ENCODE measurements at places on chromosomes 3 and 15.

DNA sequence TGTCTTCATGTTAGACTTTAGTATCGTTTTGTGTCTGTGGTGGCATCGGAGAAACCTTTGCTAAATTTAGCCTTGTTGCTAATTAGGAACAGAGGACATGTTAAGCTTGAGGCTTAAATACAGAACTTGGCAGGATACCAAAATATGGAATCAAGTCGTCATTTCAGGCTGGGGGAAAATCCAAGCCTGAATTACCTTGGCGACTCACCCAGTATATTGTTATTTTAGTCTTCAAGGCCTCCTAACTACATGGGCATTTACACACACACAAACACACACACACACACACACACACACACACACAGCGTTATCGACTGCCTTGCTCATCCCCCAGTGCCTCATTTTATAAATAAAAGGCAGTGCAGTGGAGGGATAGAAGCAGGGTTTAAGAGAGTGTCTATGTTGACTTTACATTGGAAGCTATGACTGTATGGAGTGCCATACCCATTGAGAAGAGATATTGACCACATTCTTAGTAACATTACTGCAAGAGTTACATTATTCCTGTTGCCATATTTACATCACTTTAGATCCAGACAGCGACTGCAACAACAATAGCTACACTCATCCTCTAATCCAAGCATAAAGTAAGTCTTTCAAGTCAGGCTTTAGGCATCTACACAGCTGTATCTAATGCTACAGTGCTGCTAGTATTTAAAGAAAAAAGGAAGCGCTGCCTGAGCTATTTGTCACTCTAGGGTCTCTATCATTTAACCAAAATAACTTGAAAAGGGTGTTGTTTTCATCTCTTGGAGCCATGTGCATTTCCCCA is 210.8 kb upstream of the SEMA6D start:
- peak; percentile 33 for DNase-seq

DNA sequence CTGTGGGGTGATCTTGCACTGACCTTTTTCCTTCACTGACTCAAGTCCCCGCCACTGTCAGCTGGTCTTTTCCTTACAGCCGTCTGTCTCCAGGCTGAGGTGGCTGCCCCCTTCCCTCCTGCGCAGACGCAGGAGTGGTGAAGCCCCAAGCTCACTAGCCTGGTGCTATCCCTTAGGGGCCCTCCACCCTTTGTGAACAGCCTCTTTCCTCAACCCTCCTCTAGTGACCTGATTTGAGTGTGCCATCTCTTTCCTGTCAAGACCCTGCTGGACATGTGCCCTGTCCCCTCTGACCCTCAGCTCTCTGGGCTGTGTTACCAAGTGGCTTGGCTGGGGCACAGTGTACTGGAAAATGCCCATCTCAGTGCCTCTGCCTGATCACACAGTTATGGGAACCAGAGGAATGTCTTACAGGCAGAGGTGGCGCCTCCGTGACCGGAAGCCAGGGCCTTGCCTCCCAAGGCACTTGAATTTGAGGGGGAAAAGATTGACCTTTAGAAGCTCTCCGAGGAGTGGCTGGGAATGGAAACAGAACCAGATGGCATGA is 8.7 kb downstream of the KBTBD13 start:
- DNase-seq: no peak

DNA sequence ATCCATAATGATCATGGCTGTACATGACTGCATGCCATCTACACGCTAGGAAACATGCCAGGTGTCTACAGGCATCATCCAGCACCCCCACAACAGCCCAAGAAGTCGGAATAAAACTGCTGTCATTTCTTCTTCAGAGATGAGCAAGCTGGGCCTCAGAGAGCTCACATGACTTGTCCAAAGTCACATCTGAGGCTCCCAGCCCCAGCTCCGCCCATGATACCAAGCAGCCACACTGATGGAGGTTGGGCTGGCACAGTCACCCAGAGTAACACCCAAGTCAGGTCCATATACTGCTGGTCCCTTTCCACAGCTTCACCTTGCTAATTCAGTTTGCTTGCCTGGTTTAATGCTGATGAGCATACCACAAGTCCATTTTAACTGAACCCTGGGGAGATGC is 116.6 kb downstream of the SEC22A start:
- DNase-seq: no peak

DNA sequence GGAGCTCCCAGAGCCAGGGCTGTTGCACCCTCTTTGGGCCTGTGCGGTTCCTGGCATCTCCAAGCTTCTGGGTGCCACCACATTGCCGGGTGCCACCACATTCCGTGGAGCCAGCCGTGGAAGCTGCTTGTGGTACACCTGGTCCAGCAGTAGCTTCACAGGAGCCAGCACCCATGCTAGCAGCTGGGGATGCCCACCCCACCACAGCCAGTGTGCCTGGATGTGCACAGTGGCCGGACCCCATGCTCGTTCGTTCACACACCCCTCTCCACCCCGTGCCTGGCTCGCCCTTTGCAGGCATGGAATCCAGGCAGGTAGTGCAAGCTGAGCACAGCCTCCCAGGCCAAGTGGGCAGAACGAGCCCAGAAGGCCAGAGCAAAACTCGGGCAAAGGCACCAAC is 1029.8 kb upstream of the GBE1 start:
- no peak for DNase-seq

DNA sequence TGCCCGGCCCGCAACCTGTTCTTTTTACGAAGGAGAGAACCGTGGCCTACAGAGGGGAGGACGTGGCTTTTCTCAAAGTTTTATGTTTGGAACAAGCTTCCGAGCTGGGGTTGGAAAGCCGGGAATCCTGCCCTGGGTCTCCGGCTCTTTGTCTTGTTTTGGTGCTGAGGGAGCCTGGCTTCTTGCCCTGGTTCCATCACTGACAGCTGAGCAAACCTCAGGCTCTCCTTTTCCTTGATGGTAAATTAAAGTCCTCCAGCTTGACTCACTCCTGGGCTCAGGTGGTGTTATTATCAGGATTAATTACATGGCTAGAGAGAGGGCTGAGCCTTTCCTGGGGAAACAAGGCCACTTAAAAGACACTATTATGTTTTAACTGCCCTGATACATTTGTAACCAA is 289.5 kb upstream of the RGMA start:
- no peak for DNase-seq

DNA sequence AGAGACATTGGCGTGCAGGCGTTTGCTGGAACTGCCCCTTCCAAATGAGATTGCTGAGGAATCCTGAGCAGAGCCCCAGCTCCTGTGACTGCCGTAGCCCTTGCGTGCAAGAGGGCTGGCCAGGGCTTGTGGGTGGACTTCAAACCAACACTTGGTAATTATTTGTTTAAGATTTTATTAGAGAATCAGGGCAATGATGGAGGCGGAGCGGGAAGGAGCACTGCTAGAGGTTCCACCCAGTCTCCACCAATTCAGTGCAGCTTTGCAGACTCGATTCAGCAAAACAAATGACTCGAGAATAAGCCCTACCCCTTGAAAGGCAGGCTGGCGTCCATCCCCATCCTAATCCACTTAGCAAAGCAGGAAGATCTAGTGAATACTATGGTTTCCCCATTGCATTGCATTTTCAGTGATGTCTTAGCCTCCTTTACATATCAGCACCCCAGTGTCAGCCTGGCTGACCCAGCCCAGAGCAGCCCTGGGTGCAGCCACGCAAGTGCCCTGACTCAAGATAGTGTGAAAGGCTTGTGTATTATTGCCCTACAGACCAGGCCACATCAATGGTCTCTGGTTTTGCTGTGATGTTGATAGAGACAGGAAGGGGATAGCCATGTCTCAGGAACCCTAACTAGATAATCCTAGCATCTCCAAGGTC is 26.0 kb downstream of the GLDN start:
- DNase-seq: no peak

- DNase-seq: peak; percentile 83
Observed at GRCh38 chr3:179604321-179605078, at the start of the genes MRPL47 and NDUFB5. Gene MRPL47 (minus strand): TSS chr3:179604638. CDS start chr3:179604624, 14 bp downstream. Gene NDUFB5 (plus strand): TSS chr3:179604794. CDS start chr3:179604816, 22 bp downstream.

- no peak for DNase-seq
Observed at GRCh38 chr15:52749258-52749657, 40.9 kb downstream of the ONECUT1 start.

DNA sequence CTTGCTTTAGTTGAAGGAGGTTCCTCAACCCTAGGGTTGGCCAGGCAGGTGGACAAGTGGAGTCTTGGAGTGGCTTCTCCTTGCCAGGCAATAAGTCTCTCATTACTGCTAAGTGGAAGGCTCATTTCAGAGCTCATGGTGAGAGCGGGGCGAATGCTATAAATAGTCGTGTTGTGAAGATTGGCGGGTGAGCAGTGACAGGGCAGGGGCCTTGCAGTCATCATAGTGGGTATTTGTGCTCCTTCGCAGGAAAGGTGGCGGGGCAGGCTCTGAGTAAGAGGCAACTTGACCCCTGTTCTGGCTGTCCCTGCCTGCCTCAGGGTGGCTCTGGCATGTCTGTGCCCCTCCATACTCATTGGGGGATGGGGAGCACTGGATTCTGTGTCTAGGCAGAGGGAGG is 8.7 kb upstream of the GRM2 start:
- DNase-seq: no peak

DNA sequence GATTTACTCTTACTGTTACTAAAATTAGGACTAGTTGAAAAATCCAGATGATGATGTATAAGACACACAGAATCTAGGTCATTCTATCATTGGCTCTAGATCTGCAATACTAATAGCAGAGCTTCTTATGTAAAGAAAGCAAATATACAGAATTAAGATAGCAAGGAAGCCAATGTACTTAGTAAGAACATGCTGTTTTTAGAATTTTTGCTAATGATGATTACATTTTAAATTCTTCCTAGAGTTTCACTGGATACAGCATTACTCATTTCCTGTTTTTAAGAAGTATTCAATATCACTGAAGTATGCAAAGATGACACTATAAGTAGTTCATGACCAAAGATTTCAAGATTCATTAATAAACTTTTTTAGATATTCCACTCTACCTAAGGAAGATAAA is 60.7 kb downstream of the CFAP20DC start:
- no peak for DNase-seq

- no peak for DNase-seq
Observed at GRCh38 chr3:111080413-111080812, 8.8 kb downstream of the NECTIN3 start.

GRCh38 chr3:114464548-114464947 is 170.7 kb downstream of the TIGIT start:
- no peak for DNase-seq

DNA sequence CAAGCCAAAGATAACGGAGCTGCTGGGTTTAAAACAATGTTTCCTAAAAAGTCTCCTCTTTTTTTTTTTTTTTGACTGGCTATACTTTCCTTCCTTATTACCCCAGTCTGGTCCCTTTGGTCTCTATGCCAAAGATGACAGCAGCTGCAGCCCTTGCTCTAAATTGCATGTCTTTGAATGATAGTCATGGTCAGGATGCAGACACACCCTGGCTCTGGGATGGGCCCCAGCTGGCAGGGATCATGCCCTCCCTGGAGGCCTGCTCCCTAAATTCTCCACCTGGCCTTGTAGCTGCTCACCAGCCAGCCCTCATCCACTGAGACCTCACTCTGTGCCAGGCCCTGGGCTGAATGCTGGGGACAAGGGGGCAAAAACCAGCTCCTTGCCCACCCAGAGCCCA is 95.8 kb downstream of the MESD start:
- DNase-seq: no peak

DNA sequence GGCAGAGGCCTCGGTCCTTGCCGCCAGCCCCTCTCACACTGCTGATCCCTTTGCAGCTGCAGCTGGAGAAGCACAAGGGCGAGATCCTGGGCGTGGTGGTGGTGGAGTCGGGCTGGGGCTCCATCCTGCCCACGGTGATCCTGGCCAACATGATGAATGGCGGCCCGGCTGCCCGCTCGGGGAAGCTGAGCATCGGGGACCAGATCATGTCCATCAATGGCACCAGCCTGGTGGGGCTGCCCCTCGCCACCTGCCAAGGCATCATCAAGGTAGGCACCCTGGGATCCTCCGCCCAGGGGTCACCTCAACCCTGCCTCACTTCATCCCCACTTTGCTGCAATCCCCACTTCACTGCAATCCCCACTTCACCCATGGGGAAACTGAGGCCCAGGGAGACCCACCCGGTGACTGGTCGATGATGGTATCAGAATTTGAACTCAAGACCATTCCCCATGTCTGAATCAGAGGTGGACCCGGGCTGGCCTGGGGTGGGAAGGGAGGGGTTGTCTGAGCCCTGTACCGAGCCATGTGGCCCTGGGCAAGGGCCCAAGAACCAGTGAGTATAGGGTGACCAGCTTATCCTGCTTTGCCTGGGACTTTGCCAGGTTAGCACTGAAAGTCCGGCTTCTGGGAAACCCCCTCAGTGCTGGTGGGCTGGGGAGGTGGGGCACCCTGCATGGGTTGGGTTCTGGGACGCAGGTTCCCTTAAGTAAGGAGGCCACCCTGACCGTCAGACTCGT is 162.9 kb downstream of the NSMCE3 start:
- DNase-seq: no peak

- no peak for DNase-seq
Observed at GRCh38 chr3:45472795-45473194, 84.4 kb downstream of the LARS2 start.

DNA sequence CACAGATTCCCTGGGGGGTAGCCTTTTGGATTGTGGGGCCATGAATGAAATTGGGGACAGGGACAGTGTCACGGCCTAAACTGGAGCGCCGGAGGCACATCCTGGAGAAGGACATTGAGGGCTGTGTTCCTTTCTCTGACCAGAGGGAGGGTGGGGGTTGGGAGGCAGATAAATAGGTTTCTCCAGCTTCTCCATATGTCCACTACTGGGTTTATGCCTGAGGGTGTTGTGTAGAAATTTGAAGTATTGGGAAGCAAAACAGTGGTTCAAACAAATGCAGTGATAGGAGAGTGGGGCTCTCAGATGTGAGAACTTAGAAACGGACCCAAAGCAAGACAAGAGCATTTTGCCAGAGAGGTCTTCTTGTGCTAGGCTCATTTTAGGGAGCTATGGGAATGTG is 34.3 kb downstream of the TRIM71 start:
- no peak for DNase-seq

GRCh38 chr3:144244662-144245061 is 273.0 kb downstream of the DIPK2A start:
- DNase-seq: no peak

DNA sequence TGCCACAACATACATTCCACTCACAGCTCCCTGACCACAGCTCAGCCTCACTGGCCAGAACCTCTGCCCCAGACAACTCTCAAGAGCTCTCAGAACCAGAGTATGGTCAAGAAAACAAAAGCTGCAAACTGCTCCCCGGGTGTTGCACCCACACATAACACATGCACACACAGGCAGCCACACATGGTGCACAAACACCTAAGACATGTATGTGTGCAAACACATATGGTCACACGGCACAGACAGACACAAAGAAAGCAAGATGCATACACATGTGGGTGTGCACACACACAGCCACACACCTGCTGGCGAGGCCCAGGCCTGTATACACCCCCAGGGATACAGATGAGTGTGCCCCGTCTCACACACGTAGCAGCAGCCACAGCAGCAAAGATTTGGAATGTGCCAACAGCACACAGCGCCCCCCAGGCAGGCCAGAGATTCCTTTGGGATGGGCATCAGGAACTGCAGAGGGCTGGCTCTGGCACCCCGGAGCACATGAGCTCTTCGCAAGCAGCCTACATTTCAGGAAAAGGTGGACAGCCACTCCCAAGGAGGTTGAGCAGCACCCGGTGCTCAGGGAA is 6.6 kb downstream of the KLF15 start:
- no peak for DNase-seq
